ENCODE measurements at places on chromosomes 6 and 20.
A peak's percentile ranks its signal among the peaks of the same experiment; 100 is the strongest.

GRCh38 chr20:8471465-8471864 lies 339.4 kb downstream of the PLCB1 start:
- no peak for DNase-seq

- DNase-seq, result peak; percentile 51
Measured at GRCh38 chr6:145948328-145948727, 15.8 kb downstream of the SHPRH start.

- DNase-seq, result peak; percentile 22
Measured at GRCh38 chr6:28134015-28134414, 7.7 kb upstream of the ZKSCAN8 start.

- no peak for DNase-seq
Measured at GRCh38 chr6:36375644-36376155, 11.8 kb downstream of the ETV7 start.
